ENCODE measurements at places on chromosomes 7 and 10.

DNA sequence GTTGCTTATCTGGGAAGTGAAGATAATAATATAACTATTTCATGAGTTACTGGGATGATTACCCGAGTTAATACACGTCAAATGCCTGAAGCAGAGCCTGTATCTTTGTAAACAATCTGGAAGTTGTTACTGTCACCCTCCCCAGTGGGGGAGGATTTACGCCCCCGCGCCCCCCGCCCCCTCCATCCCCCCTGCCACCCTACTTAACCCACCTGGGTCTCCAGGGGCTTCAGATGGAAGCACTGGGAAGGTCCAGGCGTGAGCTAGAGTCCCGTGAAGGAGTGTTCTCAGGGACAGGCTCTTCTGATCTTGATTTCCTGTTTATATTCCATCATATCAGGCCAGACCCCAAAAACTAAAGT lies 691 bp upstream of the PPA1 start:
- peaks cover 11% of the 10 kb centered on the region for H3K36me3 ChIP-seq
- H3K4me3 ChIP-seq = peak overlapping the region; percentile 67
- no peaks in the 10 kb centered on the region for H3K27me3 ChIP-seq
- no peak for DNase-seq
- H3K27ac ChIP-seq = no peak overlapping the region

DNA sequence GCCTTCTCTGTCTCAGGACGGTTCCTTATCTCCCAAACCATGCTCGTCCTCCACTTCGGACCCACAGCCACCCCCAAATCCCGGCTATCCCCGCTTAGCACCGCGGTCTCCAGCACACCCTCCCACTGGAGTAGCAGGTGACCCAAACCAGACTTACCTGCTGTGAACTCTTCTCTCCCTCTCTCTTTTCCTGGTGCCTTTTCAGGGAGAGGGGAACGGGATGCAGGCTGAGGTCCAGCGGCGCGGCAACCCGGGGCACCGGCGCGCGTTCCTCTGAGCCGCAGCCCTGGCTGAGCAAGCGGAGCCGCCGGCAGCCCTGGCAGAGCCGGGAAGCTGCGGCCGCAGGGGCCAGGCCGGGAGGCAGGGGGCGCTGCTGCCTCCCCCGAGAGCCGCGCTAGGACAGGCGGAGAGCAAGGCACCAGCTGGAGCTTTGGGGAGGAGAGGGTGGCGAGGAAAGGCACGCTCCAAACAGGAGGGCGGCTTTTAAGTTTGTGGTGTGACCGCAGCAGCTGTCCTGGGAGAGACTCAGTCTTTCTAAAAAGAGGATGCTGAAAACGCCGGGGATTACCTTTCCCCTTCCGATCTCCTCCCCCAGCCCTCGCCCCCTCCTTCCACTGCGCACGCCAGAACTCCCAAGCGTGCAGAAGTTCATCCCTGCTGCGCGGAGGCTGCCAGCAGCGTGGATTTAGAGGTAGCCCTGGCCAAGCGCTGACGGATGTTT lies at the start of gene SEMA3D:
Gene SEMA3D (minus strand): TSS at position 536 of the 721 bp plus-strand sequence. CDS start 65,165 bp downstream, outside the sequence.
- H3K4me1 ChIP-seq = peaks cover 11% of the 10 kb centered on the region
- H3K27ac ChIP-seq = no peak within 1 kb of the TSS
- peaks cover 34% of the 10 kb centered on the region for H3K27me3 ChIP-seq
- DNase-seq = peak; percentile 63
- no peaks in the 10 kb centered on the region for H3K36me3 ChIP-seq

DNA sequence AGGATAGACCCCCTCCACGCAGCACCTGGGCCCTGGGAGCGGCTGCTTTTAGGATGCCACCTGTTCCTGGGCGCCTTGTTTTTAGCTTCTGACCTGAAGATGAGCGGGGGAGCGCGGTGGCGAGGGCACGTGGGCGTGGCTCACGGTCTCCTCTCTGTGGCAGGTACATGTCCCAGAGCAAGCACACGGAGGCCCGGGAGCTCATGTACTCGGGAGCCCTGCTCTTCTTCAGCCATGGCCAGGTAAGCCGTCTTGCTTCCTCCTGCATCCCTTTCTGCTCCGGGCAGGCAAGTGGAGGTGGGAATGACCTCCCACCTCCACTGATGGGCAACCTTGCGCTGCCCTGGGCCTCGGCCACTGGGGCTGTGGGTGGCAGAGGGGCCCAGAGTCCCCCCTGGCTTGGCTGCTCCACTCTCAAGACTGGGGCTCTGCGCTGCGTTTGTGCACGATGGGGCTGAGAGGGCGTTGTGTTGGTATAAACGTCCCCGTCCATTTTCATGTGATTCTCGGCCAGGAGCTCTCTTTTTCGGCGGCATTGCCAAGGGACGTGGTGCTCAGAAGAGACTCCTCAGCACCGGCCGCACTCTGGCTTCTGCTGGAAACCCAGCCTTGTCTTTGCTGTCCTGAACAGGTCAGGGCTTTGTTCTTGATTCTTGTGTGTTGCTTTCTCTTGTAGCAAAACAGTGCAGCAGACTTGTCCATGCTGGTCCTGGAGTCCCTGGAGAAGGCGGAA lies 9.7 kb downstream of the GET4 start:
- DNase-seq = no peak
- H3K4me1 ChIP-seq = 0 out of 2 replicates have a peak, but pooled peaks cover 3% of the 10 kb centered on the region
- H3K27me3 ChIP-seq = no peaks in the 10 kb centered on the region

GRCh38 chr7:26197153-26198115 lies 3.1 kb downstream of the HNRNPA2B1 start:
- peaks cover 57% of the 10 kb centered on the region for H3K36me3 ChIP-seq
- H3K27ac ChIP-seq = no peak overlapping the region
- H3K4me3 ChIP-seq = peak overlapping the region; percentile 98
- no peaks in the 10 kb centered on the region for H3K4me1 ChIP-seq

DNA sequence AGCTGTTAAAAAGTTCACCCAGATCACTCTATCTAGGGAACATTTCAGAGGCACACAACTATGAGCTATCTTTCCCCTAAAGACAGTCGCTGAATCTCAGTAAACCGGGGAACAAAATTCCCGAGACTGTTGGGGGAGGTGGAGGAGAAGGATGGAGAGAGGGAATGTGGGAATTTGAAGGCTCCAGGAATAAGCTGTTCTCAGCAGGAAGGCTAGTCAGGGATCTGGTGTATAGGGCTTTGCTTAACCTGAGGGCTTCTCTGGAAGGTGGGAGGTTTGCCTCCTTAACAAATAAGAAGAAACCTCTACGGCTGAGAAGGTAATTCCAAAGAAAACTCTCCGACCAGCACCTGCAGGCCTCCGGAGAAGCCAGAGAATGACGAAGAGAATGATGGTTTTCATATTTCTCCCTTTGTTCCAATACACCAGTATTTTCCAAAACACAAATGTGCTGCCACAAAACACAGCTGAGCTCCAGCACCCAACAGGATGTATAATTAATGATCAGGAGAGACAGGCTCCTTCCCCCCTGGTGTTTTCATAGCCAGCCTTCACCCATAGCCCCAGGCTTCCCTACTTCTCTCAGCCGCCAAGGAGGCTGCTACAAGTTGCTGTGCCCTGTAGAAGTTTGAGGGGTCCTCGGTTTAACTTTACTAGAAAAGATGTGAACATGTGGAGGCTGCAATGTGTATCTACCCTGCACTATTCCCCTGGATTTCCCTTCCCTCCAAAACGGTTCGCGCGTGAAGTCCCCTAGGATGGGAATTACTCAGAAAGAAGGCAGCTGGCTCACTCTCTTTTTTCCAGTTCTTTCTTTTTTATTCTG lies 2.0 kb downstream of the KCNMA1 start:
- peaks cover 16% of the 10 kb centered on the region for H3K4me1 ChIP-seq
- no peak overlapping the region for H3K27ac ChIP-seq
- peak overlapping the region; percentile 66 for H3K4me3 ChIP-seq
- no peaks in the 10 kb centered on the region for H3K36me3 ChIP-seq

DNA sequence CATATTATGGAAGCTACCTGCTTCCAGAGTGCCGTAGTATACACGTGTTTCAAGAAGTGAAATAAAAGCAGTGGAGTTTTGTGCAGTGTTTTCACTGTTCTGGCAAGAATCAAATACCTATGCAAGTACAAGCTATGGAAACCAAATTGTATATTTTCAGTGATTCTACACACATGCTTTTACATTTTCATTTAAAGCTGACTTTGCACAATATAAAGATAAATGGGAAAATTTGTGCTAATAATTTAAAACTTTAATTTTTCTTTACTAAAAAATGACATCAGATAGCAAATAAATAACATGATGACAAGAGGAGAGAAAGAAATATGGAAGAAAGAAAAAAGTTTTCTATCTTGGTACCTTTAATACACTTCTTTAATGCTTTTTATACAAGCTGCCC lies 393.7 kb upstream of the NPVF start:
- H3K27ac ChIP-seq = no peak overlapping the region
- DNase-seq = no peak
- H3K36me3 ChIP-seq = no peaks in the 10 kb centered on the region
- H3K27me3 ChIP-seq = no peaks in the 10 kb centered on the region
- H3K4me3 ChIP-seq = no peak overlapping the region
- H3K4me1 ChIP-seq = no peaks in the 10 kb centered on the region

- H3K27me3 ChIP-seq = no peaks in the 10 kb centered on the region
- H3K4me1 ChIP-seq = no peaks in the 10 kb centered on the region
- DNase-seq = no peak
- no peak overlapping the region for H3K27ac ChIP-seq
- no peak overlapping the region for H3K4me3 ChIP-seq
Observed at GRCh38 chr7:18471476-18472160, 23.9 kb upstream of the HDAC9 start.

- H3K27me3 ChIP-seq = no peaks in the 10 kb centered on the region
- H3K4me3 ChIP-seq = no peak overlapping the region
- DNase-seq = peak; percentile 15
Observed at GRCh38 chr7:41207141-41207540, 495.7 kb downstream of the INHBA start.

- H3K4me3 ChIP-seq = no peak overlapping the region
- no peaks in the 10 kb centered on the region for H3K4me1 ChIP-seq
- DNase-seq = no peak
- no peak overlapping the region for H3K27ac ChIP-seq
- no peaks in the 10 kb centered on the region for H3K36me3 ChIP-seq
Observed at GRCh38 chr7:106155027-106155426, 42.9 kb upstream of the SYPL1 start.

- H3K27me3 ChIP-seq = no peaks in the 10 kb centered on the region
- no peak overlapping the region for H3K4me3 ChIP-seq
- peaks cover 37% of the 10 kb centered on the region for H3K4me1 ChIP-seq
- H3K36me3 ChIP-seq = peaks cover 2% of the 10 kb centered on the region
- DNase-seq = peak; percentile 85
Observed at GRCh38 chr10:125060826-125061556, 99.4 kb downstream of the CTBP2 start.

- no peak overlapping the region for H3K4me3 ChIP-seq
- no peaks in the 10 kb centered on the region for H3K36me3 ChIP-seq
- no peak overlapping the region for H3K27ac ChIP-seq
- H3K27me3 ChIP-seq = no peaks in the 10 kb centered on the region
- DNase-seq = no peak
- no peaks in the 10 kb centered on the region for H3K4me1 ChIP-seq
Observed at GRCh38 chr7:19089797-19090196, 27.6 kb downstream of the TWIST1 start.

DNA sequence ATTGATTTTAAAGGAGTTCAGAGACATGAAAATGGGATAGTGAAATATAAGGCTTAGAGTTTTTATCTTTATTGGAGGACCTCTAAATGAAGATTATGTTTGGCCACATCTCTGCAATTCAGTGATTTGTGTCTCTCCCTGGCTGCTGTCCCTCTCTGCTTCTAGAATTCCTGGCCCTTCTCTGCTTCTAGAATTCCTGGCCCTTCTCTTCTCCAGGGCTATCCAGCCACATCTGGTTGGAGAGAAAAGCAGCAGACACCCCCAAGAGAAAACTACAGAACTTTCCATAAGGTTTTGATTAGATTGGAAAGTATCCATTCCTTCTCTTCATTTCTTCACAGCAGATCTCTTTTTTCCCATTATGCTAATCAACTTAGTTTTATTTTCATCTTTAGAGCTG lies 135.5 kb downstream of the NPY start:
- peaks cover 5% of the 10 kb centered on the region for H3K4me1 ChIP-seq
- no peaks in the 10 kb centered on the region for H3K27me3 ChIP-seq
- H3K36me3 ChIP-seq = no peaks in the 10 kb centered on the region
- DNase-seq = no peak

DNA sequence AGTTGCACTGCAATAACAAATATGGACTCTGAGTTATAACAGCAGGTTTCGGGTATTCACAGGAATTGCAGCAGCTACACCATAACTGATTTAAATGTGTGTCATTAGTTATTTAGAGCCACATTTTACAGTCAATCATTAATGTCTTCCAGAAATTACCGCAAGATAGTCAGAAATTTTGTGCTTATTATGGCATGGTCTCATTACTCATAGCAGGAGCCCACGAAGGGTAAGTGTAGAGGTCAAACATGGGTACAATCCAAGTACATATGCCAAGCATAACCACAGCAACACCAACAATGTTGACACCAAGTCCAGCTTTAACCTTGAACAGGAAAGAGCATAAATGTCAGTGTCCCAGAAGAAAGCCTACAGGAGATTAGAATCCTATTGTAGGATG lies 84.4 kb downstream of the SLC13A1 start:
- no peak overlapping the region for H3K4me3 ChIP-seq
- no peaks in the 10 kb centered on the region for H3K27me3 ChIP-seq
- no peak overlapping the region for H3K27ac ChIP-seq
- no peaks in the 10 kb centered on the region for H3K36me3 ChIP-seq
- peaks cover 3% of the 10 kb centered on the region for H3K4me1 ChIP-seq

DNA sequence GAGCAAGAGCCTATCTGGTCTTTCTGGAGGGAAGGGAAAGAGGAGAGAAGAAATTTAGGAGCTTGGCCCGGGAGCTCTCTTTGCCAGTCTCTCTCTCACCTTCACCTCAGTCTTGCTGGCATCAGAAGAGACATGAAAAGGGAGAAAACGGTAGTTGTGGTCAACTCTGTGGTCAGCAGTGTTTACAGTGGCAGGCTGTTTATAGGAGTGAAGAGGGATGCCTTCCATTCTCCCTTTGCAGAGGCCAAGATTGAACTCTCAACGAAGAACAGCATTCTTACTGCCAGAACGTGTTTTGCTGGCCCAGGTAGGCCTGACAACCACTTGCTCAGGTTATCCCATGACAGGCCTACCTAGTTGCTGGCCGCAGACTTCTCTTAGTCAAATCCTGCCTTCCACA lies 133.3 kb downstream of the CCDC3 start:
- DNase-seq = no peak
- no peaks in the 10 kb centered on the region for H3K27me3 ChIP-seq
- no peaks in the 10 kb centered on the region for H3K4me1 ChIP-seq

GRCh38 chr7:151873402-151873965 lies 3.4 kb downstream of the PRKAG2 start:
- no peak overlapping the region for H3K27ac ChIP-seq
- no peak overlapping the region for H3K4me3 ChIP-seq
- H3K4me1 ChIP-seq = peaks cover 6% of the 10 kb centered on the region
- H3K36me3 ChIP-seq = no peaks in the 10 kb centered on the region
- peaks cover 23% of the 10 kb centered on the region for H3K27me3 ChIP-seq
- no peak for DNase-seq

GRCh38 chr7:22896917-22897316 lies 74.3 kb upstream of the TOMM7 start:
- H3K4me1 ChIP-seq = no peaks in the 10 kb centered on the region
- peak; percentile 45 for DNase-seq
- no peak overlapping the region for H3K4me3 ChIP-seq
